GOT3 (cell line): ENCODE measurements at places on chromosomes 1 and 21.

DNA sequence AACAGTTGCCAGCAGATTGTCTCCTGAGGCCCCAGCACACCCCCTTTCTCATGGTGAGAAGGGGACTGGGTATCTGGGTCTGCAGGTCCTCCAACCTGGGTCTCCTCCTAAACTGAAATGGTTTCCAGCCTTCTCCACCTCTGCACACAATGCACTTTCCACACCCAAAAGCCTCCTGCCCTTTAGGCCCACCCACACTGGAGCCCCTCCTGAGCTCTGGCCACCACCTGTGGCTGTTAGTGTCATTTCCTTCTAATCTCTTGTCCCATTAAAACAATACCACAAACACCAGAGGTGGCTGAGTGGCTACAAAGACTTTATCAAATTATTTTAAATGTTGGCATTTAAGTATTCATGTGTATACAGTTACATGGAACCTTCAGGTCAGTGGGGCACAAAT, 11.5 kb downstream of the GPR3 start:
- DNase-seq, result no peak

DNA sequence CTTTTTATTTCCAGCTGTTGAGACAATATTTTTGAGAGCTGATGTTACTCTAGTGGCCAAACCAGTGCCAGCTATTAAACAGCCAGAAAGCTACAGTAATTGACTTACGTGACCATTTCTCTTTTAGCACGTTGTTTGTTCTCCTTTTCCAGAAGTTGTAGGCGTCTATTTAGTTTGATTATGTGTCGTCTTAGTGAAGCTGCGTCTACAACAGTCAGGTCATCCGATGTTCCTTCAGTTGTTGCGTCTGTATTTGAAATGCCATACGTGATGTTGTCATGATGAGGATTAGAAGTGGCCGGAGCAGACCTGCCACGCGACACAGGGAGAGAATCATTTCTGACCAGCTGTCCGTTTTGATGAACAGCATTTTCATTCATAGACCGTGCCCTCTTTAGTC, 38.2 kb downstream of the TMEM51 start:
- DNase-seq, result no peak

GRCh38 chr1:56788588-56788987, 30.6 kb downstream of the FYB2 start:
- no peak for DNase-seq

DNA sequence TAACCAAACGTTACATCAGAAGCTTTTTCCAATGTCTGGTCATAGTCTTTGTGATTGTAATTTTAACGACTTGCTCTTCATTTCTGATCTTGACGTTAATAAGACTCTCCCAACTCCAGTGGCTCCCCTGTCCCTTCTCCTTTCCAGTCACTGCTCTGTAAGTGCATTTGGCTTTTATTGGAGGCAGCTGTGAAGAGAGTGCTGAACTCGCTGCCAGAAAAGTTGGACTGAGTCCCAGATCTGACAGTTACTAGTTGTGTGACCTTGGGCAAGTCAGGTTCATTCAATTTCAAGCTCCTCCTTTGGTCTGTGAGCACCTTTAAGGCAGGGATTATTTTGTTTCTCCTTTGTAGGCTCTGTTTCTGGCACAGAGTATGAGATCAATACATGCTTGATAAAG, 109.6 kb upstream of the TSPAN2 start:
- DNase-seq, result no peak

- DNase-seq, result no peak
These were observed 18.3 kb downstream of the PPT1 start for GRCh38 chr1:40078512-40079333.

- DNase-seq, result no peak
These were observed 8.8 kb upstream of the TIAM1 start for GRCh38 chr21:31352836-31353235.

DNA sequence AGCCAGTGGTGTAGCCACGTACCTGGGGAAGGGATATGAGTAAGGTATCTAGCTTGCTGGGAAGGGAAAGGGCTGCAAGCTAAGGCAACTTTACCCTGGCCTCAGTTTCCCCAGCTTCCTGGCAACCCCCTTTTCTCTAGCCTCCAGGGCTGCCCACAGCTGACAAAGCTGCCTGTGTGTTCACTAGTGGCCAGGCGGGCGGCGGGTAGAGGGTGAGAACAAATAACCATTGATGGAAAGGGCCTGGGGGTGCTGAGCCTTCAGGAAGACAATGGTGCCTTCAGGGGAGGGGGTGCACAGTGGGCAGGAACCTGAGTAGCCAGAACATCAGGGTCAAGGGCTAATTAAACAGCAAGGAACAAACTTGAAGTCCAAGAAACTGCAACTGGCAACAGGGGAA, 6.1 kb downstream of the CERS2 start:
- DNase-seq, result no peak

GRCh38 chr1:203480525-203481084, 5.0 kb downstream of the PRELP start:
- no peak for DNase-seq

GRCh38 chr1:31980835-31981455, 32.7 kb upstream of the KHDRBS1 start:
- DNase-seq, result no peak

DNA sequence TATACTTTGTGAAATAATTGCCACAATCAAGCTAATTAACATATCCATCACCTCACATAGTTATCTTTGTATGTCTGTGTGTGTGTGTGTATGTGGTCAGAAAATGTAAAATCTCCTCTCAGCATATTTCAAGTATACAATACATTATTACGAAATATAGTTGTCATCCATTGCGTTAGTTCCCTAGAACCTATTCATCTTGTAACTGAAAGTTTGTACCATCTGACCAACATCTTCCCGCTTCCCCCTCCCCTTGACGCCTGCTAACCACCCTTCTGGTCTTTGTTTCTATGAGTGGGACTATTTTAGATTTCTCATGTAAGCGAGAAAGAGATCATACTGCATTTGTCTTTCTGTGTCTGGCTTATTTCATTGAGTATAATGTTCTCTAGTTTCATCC, 455.3 kb downstream of the KCNT2 start:
- DNase-seq, result no peak

GRCh38 chr1:27049607-27050006, 37.0 kb upstream of the TENT5B start:
- DNase-seq, result no peak
